ENCODE measurements at places on chromosomes 1 and 21. TPM values are rescaled to one million over a fixed set of nuclear protein-coding genes. Genes with fewer than 3 reads are reported as not detected.

The CR1L gene
- total RNA-seq: 2.6 TPM

The GBP6 gene
- 0.98 TPM for total RNA-seq

The AQP10 gene
- total RNA-seq: 0.64 TPM

The ANKRD35 gene
- 3.4 TPM for total RNA-seq

The LMX1A gene
- not detected for total RNA-seq

The NPPB gene
- total RNA-seq: 3.6 TPM

The TRIM67 gene
- 0.09 TPM for total RNA-seq

The PTGFR gene
- 4.8 TPM for total RNA-seq

Measured in lung (tissue), 17 donors.